ENCODE measurements at places on chromosomes 12 and 14. TPM values are rescaled to one million over a fixed set of nuclear protein-coding genes. Genes with fewer than 3 reads are reported as not detected.

DBX2 gene
- total RNA-seq, result 0.08 TPM

- DNase-seq, result no peak
Observed at GRCh38 chr14:90058876-90059458, 2.8 kb upstream of the KCNK13 start.

STAB2 gene
- 0.05 TPM for total RNA-seq

GRCh38 chr14:22837114-22837749 lies 847 bp downstream of the MMP14 start:
- peak; percentile 87 for DNase-seq

- DNase-seq, result no peak
Observed at GRCh38 chr12:130083734-130084133, 78.5 kb upstream of the FZD10 start.

DNA sequence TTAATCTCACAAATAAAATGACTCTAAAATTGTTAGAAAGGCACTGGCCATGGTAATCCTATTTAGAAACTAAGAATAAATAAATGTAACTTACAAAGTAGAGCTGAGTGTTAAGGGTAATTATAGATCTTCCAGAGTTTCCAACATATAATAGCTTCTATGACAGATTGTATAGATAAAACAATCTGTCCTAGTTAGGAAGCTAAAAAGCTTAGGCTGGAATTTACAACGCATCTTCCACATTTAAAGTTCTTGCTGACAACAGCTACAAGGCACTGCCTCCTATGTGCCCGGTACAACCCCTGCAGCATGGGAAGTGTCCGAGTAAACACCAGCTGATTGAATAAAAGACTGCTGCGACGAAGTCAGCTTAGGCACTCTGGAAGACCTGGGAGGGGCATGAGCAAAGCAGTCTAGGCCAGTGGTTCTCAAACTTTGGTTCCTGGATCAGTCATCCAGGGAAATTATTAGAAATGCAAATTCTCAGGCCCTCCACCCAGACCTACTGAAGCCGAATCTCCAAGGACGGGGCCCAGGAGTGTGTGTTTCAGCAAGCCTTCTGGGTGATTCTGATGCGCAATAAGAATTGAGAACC lies 635.6 kb upstream of the TBX3 start:
- DNase-seq, result no peak

MYBPC1 gene
- total RNA-seq, result 8.3 TPM

RGS6 gene
- total RNA-seq, result 26.1 TPM

GRCh38 chr12:52145228-52146088 lies 46.4 kb downstream of the KRT80 start:
- peak; percentile 27 for DNase-seq

All from Right ventricle myocardium superior (tissue), 1 donor.